ENCODE measurements at places on chromosomes 1 and 21.

DNA sequence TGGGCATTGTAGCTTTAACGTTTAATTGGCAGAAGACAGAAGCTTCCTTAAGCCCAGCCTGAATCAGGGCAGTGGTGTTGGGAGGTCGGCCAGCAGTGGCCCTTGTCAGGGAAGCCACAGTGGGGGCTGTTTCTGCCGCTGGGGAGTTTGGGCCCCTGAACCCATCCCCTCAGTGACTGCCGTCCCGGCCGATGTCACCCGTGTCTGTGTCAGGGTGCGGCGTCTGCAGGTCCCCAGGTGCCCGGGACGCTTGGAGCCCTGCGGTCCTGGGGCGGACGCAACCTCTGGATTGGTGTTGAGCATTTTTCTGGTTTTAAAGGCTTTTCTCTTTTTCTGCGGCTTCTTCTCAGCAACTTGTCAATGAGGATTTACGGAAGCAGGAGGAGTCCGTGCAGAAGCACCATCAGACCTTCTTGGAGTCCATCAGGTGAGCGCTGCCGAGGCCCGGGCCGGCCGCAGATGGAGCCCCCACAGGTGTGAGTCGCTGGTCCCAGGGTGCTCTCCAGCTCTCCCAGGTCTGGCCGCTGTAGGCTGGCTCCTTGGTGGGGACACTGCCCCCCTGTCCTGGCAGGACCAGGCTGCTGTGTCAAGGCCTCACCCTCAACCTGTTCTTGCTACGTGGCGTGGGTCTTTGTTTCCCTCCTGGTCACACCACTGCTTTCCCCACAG lies 2.3 kb downstream of the ATAD3C start:
- no peak for DNase-seq

GRCh38 chr1:242189591-242189990 lies 190.7 kb upstream of the MAP1LC3C start:
- DNase-seq, result no peak

- no peak for DNase-seq
Measured at GRCh38 chr1:98288494-98288893, 367.7 kb upstream of the DPYD start.

DNA sequence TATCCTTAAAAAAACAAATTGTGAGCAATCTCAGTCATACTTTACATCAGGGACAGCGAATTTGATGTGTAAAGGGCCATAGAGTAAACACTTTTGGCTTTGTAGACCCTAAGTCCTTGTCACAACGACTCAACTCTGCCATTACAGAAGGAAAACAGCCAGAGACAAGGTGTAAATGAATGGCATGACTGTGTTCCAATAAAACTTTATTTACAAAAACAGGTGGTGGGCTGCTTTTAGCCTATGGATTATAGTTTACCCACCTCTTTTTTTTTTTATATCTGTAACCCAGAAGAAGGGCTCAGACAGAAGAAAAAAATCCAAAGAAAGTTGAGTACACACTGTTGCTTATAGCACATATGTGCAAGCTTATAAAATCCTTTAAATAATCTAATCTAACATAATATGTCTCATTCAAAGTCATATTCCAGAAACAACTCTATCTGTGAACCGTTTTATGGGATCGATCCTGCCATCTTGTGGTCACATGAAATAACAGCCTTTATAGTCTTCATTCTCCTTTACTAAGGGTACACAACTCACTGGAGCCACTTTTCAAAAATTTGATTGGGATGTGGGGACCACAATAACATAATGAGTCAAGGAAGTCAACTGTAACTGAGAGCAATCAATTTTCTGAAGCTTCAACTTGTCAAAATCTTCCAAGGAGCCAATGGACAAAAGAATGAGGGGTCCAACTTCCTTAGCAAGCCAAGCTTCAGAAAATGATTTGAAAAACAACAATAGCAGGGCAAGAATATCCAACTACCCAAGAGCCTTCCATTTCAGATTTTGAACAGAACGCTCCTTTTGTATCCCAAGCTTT lies 142.2 kb upstream of the KRTAP19-8 start:
- no peak for DNase-seq

DNA sequence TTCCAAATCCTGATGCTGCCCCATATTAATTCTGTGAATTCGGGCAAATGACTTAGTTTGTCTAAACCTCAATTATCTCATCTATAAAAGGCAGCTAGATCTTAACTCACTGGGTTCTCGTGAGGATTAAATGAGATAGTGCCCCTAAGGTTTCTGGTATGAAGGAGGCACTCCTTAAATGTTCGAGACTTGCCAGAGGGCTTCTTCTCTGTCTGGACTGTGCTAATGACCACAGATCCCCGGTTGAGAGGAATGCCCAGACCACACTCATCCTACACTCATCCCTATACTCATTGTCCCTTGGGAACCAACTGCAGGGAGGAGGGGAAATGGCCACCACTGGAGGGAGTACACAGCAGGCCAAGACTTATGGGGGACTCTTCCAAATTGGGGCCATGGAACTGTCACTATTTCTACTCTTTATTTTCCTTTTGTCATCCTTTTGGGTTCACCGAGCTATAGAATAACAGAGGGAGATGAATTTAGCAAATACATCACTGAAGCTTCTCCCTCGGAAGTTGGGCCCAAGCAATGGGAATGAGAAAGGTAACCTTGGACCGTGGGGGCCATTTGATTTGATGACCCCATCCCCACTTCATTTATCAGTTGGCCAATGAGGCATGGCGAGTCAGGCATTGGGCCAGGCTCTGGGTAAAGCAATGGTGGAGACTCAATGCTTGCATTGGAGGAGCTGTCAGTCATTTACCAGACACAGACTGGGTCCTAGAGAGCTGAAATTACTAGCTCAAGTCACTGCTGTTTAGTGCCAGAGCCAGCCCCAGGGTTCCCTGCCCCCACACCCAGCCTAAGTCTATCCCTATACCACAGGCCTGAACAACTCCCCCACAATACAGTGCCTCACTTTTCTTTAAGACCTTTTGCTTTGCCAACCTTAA lies 5.1 kb downstream of the ATF3 start:
- no peak for DNase-seq

GRCh38 chr1:170309389-170310013 lies 163.7 kb downstream of the NTMT2 start:
- DNase-seq, result no peak

- DNase-seq, result no peak
Measured at GRCh38 chr1:202531472-202531811, 178.8 kb downstream of the SYT2 start.

GRCh38 chr1:97433094-97433823 lies 487.6 kb downstream of the DPYD start:
- DNase-seq, result no peak

DNA sequence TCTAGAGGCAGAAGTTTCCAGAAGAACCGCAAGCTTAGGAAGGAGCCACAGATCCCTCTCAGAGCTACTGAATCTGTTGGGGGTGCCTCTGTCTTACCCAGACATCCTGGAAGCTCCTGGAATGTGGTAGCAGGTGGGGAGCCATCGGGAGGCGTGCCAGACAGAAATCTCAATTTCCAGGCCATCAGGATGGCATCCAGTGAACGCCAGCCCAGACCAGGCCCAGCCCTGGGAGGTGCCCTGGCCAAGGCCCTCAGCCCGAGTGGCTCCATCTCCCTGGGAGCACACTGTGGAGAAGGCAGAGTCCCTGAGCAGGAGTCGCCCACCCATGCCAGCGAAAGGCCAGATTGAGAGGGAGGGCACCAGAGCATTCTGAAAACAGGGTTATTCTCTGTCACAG lies 2.5 kb downstream of the ABCA4 start:
- DNase-seq, result no peak

DNA sequence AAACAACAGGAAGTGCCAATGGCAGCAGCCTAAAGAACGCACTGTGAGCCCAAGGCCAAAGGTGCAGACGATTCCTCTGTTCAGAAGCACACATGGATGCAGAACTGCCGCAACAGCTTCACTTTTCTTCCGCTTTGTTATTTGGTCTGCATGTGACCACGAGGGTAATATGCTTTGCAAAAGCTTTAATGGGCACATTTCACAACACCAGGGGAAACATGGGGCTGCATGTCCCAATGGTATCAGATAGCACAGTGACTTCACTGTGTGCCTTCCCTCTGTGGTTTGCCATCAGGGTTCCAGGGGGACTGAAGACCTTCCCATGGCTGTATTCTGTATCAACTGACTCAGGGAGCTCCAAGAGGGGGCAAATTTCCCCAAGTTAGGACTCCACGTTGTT lies 28.3 kb downstream of the THAP3 start:
- DNase-seq, result no peak

GRCh38 chr1:1272341-1273208 lies 1.1 kb downstream of the UBE2J2 start:
- no peak for DNase-seq

GRCh38 chr1:188425687-188426086 lies 1596.9 kb downstream of the PLA2G4A start:
- no peak for DNase-seq

DNA sequence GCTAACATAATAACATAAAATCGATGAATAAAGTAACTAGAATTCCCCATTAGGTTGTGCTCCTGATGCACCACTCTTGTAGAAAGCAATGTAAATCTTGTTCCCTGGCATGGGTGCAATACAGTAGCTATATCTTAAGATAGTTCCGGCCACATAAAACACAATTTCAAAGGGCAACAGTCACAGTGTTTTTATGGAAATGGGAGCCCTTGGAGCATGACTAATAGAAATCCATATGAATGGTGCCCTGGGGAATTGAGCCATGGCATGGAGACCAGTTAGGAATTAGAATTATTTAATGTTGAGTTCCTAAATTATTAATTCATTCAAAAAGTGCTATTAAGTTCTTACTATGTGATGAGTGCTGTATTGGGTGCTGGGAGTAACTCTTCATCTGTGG lies 118.7 kb downstream of the KCNK2 start:
- DNase-seq, result no peak

GRCh38 chr1:148362216-148362611 lies 120.9 kb downstream of the PPIAL4G start:
- DNase-seq, result no peak

DNA sequence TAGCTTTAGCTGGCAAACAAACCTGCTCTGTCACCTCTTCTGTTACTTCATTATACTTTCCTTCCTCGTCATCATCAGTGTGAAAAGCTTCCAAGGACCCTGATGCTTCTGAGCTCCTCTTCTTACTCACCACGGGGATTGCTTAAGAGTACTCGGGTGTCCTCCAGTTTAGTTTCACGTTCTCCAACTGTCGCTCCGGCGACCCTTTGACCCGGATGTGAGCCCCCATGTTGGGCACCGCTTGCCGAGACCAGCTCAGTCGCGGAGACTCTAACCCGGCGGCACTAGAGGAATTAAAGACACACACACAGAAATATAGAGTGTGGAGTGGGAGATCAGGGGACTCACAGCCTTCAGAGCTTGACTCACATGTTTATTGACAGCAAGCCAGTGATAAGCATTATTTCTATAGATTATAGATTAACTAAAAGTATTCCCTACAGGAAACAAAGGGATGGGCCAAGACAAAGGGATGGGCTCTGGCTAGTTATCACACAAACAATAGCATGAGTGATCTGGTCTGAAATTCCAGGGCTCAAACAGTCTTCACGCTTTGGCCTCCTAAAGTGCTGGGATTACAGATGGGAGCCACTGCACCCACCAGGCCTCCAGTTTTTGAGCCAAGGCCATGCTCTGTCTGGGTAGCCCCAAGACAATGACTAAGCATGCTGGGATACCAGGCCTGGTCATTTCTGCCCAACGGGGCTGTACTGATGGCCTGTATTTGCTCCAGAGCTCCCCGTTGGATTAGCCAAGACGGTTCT lies 30.1 kb upstream of the ENO1 start:
- no peak for DNase-seq

DNA sequence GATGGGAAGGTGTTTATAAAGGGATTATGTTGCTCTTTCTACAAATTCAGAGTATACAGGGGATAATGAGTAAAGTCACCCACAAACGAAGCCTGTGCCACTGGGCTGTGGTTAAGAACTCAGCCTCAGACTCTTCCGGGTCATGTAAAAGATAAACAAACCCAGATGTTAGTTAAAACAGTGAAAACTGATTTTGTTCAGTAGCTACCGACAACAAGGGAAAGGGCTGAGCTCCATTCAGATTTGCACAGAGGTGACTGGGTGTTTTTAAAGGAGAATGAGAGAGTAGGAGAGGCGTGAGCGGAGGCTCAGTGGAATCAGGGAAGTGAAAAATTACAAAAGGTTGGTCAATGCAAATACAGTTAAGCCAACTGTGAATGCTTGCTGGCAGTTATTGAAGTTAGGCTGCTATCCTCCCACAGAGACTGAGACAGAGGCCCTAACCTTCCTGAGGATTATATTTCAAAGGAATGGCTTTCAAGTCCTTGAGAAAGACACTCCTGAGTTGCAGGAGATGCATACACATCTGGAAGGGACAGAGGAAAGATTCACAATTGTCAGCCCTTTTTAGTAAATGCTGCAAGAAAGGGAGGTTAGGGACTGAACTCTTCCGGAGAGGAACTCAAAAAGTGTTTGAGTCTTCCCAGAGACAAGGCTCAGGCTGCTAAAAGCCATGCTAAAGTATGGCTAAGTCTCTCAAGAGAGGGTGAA lies 29.9 kb upstream of the SAMD13 start:
- peak; percentile 7 for DNase-seq
